ENCODE measurements at places on chromosomes 16 and 17.

- H3K4me3 ChIP-seq, result peak overlapping the region; percentile 45
- H3K27ac ChIP-seq, result no peak overlapping the region
- no peak for DNase-seq
- H3K36me3 ChIP-seq, result no peaks in the 10 kb centered on the region
These were observed 702 bp upstream of the WNT3 start for GRCh38 chr17:46818929-46819859.

GRCh38 chr16:79008869-79009179, 591.7 kb downstream of the MAF start:
- no peak overlapping the region for H3K27ac ChIP-seq
- no peaks in the 10 kb centered on the region for H3K27me3 ChIP-seq
- H3K4me3 ChIP-seq, result no peak overlapping the region

GRCh38 chr17:37389160-37389559, 13.4 kb downstream of the C17orf78 start:
- H3K27me3 ChIP-seq, result no peaks in the 10 kb centered on the region
- DNase-seq, result no peak
- no peak overlapping the region for H3K27ac ChIP-seq
- H3K36me3 ChIP-seq, result no peaks in the 10 kb centered on the region
- no peak overlapping the region for H3K4me3 ChIP-seq

- H3K27me3 ChIP-seq, result peaks cover 11% of the 10 kb centered on the region
- H3K27ac ChIP-seq, result peak within 1 kb of the TSS; percentile 1
- peak; percentile 78 for DNase-seq
- H3K4me3 ChIP-seq, result peak within 1 kb of the TSS; percentile 41
- no peaks in the 10 kb centered on the region for H3K4me1 ChIP-seq
- no peaks in the 10 kb centered on the region for H3K36me3 ChIP-seq
These were observed at the start of gene NETO2 for GRCh38 chr16:47143677-47144558. NETO2 (minus strand) TSS chr16:47143945; CDS start chr16:47143612, 333 bp downstream.

GRCh38 chr16:19210280-19210924, 42.4 kb downstream of the SYT17 start:
- DNase-seq, result peak; percentile 36
- H3K27ac ChIP-seq, result no peak overlapping the region
- H3K4me3 ChIP-seq, result no peak overlapping the region
- H3K36me3 ChIP-seq, result no peaks in the 10 kb centered on the region
- no peaks in the 10 kb centered on the region for H3K4me1 ChIP-seq

- H3K36me3 ChIP-seq, result no peaks in the 10 kb centered on the region
- H3K27ac ChIP-seq, result no peak overlapping the region
- DNase-seq, result no peak
These were observed 66.6 kb upstream of the ZNF469 start for GRCh38 chr16:88316151-88316550.

DNA sequence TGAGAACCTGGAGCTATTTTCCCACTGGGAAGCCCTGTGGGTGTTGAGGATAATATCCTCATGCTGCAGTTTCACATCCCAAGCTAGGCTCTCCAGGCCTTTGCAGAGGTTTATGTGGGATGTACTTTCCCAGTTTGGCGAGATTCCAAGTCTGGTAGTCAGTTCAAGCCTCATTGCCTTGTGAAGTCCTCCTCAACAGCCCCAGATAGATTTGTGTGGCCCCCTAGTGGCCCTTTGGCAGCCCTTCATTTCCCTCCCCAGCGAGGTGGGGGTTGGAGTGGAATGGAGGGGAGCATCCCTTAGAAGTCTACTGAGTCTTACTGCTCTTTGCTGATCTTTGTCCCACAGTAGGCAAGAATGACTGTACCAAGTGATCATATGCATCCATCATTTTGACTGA, 137.9 kb downstream of the CDH11 start:
- H3K4me1 ChIP-seq, result no peaks in the 10 kb centered on the region
- DNase-seq, result peak; percentile 81
- H3K27ac ChIP-seq, result no peak overlapping the region
- no peaks in the 10 kb centered on the region for H3K36me3 ChIP-seq
- H3K4me3 ChIP-seq, result no peak overlapping the region
- no peaks in the 10 kb centered on the region for H3K27me3 ChIP-seq

DNA sequence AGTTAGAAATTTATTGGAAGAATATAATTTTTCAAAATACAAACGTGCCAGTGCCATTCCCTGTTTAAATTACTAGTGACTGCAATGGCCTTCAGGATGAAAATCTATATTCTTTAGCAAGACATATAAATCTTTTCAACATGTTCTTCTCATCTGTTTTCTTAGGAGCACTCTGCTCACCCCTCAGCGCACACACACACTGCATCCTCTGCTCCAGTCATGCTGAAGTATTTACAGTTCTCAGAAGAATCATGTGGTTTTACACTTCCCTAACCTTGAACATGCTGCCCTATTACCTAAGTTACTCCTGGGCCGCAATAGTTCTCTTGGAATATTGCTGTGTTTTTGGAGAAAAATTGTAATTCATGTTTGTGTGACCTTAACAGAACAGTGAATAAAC, 820.6 kb downstream of the CDH8 start:
- no peaks in the 10 kb centered on the region for H3K4me1 ChIP-seq
- H3K27ac ChIP-seq, result no peak overlapping the region
- no peaks in the 10 kb centered on the region for H3K36me3 ChIP-seq
- H3K27me3 ChIP-seq, result no peaks in the 10 kb centered on the region
- no peak for DNase-seq

DNA sequence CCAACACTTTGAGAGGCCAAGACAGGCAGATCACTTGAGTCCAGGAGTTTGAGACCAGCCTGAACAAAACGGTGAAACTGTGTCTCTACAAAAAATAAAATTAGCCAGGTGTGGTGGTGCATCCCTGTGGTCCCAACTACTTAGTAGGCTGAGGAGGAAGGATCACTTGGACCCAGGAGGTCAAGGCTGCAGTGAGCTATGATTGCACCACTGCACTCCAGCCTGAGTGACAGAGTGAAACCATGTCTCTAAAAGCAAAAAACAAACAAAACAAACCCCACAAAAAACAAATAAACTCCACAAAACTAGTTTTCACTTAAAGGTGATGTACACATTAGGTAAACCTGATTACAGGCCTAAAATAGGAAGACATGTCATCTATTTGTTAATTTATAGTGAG, 40.3 kb downstream of the MARVELD3 start:
- no peaks in the 10 kb centered on the region for H3K27me3 ChIP-seq
- peak overlapping the region; percentile 78 for H3K27ac ChIP-seq
- DNase-seq, result no peak

DNA sequence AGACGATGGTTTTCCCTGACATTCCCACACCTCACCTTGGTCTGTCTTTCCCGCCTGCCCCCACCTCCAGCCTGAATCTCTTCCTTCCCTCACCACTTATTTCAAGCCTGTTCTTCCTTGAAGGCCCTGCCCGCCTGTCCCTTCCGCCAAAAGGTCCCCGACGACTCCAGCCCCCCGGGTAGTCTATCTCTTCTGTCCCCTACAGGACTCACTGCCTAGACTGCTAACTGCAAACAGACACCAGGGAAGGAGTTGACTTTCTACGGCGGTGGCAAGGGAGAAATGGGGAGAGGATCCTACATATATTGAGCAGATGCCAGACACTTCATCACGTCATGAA, 53.7 kb downstream of the NT5M start:
- H3K36me3 ChIP-seq, result no peaks in the 10 kb centered on the region
- H3K4me3 ChIP-seq, result no peak overlapping the region
- no peaks in the 10 kb centered on the region for H3K27me3 ChIP-seq
- no peaks in the 10 kb centered on the region for H3K4me1 ChIP-seq
- H3K27ac ChIP-seq, result no peak overlapping the region

DNA sequence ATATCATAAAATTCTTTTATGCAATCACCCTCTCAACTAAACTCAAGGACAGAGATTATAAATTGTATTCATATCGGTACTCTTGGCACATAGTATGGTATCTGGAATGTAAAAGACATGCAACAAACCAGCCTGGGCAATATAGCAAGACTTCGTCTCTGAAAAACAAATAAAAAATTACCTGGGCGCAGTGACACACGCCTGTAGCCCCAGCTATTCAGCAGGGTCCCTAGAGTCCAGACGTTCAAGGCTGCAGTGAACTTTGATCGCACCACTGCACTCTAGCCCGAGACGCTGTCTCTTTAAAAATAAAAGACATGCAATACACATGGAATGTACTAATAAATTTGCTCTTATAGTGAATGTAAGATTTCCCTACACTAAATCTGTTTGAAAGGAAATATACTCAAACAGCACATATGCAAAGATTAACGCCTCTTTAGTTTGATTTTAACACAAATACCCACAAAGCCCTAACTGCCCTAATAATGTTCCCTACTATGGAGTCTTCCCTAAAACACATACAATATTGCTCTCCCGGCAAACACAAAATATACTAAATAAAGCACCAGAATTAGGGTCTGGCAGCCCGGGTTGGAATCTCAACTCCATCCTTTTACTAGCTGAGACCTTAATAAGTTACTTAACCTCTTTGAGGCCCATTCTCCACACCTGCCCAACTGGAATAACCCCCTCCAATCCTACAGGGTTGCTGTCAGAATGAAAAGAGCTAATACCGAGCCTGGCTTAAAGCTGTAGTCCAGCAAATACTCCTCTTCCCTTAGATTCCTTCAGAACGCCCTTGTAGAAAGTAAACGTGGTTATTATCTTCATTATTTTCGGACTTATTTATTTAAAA, 1.2 kb downstream of the ABCA5 start:
- H3K36me3 ChIP-seq, result no peaks in the 10 kb centered on the region
- peak overlapping the region; percentile 90 for H3K27ac ChIP-seq
- DNase-seq, result peak; percentile 41
- no peaks in the 10 kb centered on the region for H3K27me3 ChIP-seq

- no peak overlapping the region for H3K4me3 ChIP-seq
- H3K27ac ChIP-seq, result no peak overlapping the region
- no peaks in the 10 kb centered on the region for H3K36me3 ChIP-seq
- no peak for DNase-seq
- no peaks in the 10 kb centered on the region for H3K27me3 ChIP-seq
- H3K4me1 ChIP-seq, result peaks cover 14% of the 10 kb centered on the region
These were observed 5.1 kb downstream of the TTYH2 start for GRCh38 chr17:74218436-74218835.

DNA sequence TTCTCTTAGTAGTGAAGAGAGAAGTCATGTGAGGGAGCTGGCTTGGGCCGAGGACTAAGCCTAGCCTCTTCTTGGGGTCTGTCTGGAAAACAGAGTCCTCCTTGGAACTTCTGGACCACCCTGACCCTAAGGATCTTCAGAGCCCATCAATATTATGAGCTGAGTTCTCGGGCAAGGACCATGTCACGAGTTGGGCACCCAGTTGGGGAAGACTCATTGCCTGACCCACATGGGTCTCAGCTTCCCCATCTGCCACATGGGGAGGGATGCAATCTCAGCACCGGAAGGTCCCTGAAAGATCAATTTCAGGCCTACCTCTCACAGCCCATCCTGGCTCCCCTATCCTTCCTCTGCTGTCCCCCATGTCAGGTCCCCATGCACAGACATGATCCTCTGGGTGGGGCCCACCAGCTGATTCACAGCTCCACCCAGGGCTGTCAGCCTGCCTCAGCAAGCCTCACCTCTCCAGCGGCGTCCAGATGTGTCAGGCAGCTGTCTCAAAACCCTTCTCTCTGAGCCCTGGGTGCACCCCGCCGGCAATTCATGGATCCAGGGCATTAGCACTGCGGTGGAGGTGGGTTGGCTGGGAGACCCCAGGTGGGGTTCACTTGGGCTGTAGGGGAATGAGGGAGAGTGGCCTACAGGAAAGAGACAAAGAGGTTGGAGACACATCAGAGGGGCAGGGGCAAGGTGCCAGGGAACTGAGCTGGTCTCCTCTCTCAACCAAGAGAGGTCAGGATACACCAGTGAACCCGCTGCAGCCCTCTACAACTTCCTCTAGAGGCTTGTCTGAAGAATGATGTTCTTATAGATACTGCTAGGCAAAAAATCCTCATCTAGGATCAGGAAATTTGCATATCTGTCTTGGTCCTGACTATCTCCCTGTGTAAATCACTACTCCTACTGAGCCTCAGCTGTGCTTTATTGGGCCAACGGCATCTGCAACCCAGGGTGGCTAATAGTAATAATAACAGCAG, 1.8 kb downstream of the NLRP1 start:
- H3K4me1 ChIP-seq, result no peaks in the 10 kb centered on the region
- H3K36me3 ChIP-seq, result no peaks in the 10 kb centered on the region
- H3K27ac ChIP-seq, result no peak overlapping the region

- H3K36me3 ChIP-seq, result no peaks in the 10 kb centered on the region
- no peak for DNase-seq
- H3K4me1 ChIP-seq, result no peaks in the 10 kb centered on the region
- no peak overlapping the region for H3K4me3 ChIP-seq
These were observed 38.8 kb downstream of the PLD6 start for GRCh38 chr17:17167356-17167755.

GRCh38 chr16:8928467-8928957, 35.2 kb downstream of the USP7 start:
- no peaks in the 10 kb centered on the region for H3K36me3 ChIP-seq
- no peaks in the 10 kb centered on the region for H3K4me1 ChIP-seq
- no peaks in the 10 kb centered on the region for H3K27me3 ChIP-seq
- H3K4me3 ChIP-seq, result no peak overlapping the region

GRCh38 chr17:62692721-62693431, 65.4 kb downstream of the MRC2 start:
- no peak for DNase-seq
- H3K27ac ChIP-seq, result no peak overlapping the region
- no peaks in the 10 kb centered on the region for H3K4me1 ChIP-seq

GRCh38 chr16:84603140-84603816, 14.6 kb downstream of the COTL1 start:
- no peaks in the 10 kb centered on the region for H3K27me3 ChIP-seq
- peak overlapping the region; percentile 66 for H3K27ac ChIP-seq
- H3K36me3 ChIP-seq, result no peaks in the 10 kb centered on the region
- peak; percentile 61 for DNase-seq
- H3K4me1 ChIP-seq, result peaks cover 37% of the 10 kb centered on the region

DNA sequence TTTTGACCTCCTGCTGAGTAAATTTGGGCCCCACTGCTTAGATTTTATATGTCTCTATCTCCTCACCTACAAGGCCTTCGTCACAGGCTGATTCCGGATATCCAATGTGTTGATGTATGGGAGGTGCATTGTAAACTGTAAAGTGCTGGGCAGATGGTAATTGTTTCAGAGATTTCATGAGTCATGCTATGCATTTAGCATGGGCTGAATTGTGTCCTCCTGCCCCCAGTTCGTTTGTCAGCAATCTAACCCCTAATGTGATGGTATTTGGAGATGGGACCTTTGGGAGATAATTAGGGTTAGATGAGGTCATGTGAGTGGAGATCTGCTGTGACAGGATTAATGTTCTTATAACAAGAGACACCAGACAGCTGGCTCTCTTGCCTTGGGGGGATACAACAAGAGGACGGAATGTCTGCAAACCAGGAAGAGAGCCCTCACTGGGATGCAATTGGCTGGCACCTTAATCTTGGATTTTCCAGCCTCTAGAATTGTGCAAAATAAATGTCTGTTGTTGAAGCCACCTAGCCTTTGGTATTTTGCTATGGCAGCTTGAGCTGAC, 101.8 kb upstream of the NLRP1 start:
- no peak for DNase-seq
- no peaks in the 10 kb centered on the region for H3K36me3 ChIP-seq
- H3K27me3 ChIP-seq, result no peaks in the 10 kb centered on the region
- no peaks in the 10 kb centered on the region for H3K4me1 ChIP-seq

DNA sequence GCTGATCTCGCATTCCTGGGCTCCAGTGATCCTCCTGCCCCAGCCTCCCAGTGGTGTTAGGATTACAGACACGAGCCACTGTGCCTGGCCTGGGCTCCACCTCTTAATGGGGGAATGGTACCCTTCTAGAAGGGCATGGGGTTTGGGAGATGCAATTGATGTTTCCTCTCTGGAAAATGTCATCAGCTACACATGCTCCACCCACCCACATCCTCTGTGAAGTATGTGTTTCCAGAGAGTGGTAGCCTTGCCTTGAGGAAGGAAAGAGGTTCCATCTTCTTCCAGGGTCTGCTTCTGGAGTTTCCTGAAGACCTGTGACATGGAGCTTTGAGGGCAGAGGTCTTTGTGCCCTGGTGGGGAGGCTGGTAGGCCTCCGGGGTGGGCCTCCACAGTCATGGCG, 45.2 kb upstream of the GSE1 start:
- no peak overlapping the region for H3K4me3 ChIP-seq
- H3K4me1 ChIP-seq, result peaks cover 42% of the 10 kb centered on the region
- no peaks in the 10 kb centered on the region for H3K27me3 ChIP-seq
- DNase-seq, result no peak
- no peaks in the 10 kb centered on the region for H3K36me3 ChIP-seq
